ENCODE measurements at places on chromosomes 16 and 17.

- no peak for DNase-seq
Measured at GRCh38 chr16:560204-560700, at the start of gene PRR35. TSS of gene PRR35 (plus strand) at chr16:560394. CDS start at chr16:563295, 2,901 bp downstream.

- DNase-seq, result no peak
Measured at GRCh38 chr17:32303781-32304288, 38.1 kb downstream of the C17orf75 start.

- DNase-seq, result peak; percentile 54
Measured at GRCh38 chr17:74972107-74972972, at the start of gene HID1. TSS of gene HID1 (minus strand) at chr17:74972759. CDS start at chr17:74972656, 103 bp downstream.

DNA sequence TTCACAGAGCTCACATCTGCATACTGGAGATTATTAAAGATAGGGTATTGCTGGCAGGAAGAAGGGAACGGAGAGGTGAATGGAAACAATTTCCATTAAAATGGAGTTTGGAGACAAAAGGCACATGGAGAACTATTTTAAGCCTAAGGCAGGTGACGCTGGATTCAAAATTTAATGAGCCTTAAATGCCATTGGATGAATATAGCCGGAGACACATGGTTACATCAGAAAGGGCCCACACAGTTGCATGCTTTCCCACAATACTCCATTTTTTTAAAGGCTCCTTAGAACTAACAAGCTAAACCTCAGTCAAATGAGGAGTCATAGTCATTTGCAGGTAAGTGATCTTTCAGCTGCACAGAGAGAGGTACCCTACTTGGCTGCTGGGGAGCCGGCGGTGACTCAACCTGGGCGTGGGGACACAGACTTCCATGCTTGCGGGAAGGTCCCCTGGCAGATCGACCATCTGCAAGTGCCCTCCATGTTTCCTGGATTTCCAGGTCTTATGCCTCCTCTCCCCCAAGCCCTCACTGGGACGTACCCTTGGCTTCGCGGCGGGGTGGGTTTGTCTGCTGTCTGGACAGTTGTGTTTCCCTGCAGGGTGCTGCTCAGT lies 259.2 kb downstream of the CBLN1 start:
- DNase-seq, result no peak

GRCh38 chr17:66985338-66986237 lies 21.1 kb downstream of the CACNG4 start:
- DNase-seq, result no peak

- DNase-seq, result no peak
Measured at GRCh38 chr16:10827691-10828341, 9.2 kb upstream of the TVP23A start.
